ENCODE measurements at places on chromosomes 5 and 9.
A peak's percentile ranks its signal among the peaks of the same experiment; 100 is the strongest.

DNA sequence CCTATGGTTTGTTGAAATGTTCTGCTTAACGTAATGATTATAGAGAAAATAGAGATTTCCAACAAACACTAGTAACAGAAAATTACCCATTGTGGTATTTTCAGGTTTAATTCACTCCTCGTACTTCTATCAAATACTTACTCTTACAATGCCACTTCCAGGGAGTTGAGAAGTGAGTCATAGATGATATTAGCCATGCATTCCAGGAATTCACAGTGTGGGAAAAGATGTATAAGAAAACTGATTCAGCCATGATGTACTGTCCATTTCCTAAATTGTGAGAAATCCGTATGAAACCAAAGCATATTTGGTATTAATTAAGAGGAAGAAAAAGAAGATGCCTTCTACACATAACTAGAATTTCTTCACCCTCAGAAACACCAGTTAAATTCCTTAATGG is 1854.6 kb upstream of the WWC1 start:
- no peak for DNase-seq

DNA sequence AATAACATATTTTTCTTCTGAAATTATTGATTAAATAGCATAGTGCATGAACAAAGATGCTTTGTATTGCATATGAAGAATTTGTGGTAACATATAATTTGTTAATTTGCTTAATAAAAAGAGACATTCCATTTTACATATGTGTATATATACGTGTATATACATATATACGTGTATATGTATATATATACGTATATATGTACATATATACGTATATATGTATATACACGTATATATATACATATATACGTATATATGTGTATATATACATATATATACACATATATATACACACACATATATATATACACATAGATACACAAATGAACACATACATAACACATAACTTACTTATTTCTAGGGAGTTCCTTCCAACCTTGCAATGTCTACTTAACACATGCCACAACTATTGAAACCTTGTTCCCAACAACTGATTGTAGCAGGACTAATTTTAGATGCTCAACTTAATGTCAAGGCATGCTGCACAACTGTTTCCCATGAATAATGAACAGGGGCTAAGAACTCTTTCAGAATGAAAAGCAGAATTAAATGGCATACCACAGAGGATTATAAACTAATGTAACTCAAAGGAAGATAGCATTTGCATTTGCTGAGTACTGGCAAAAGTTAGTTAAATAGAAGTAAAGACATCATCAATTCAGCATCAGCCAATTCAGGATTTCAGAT is 17.4 kb downstream of the KIF24 start:
- no peak for DNase-seq

DNA sequence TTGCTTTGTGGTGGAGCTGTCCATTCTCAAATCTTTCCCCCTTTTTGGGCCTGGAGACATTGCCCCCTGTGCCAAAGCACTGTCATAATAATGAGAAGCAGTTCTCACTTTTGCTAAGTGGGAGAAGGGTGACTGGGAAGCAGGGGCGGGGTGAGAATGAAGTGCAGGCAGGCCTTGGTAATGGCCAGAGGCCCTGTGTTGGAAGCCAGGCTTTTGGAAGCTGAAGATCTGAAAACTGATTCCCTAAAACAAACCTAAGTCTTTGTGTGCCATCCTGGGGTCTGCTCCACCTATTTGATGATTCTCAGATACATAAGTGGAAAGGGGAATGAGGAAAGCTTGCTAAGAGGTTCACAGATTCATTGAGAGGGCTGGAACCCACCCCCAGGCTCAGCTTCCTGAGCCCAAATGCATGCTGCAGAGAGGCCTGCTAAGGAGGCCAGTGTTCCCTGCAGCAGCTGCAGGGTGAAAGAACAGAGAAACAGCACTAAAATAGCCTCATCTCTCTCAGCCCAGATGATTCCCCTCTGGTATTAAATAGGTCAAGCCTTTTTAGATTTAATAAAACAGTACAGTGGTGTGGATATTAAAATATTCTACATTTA is 75.0 kb downstream of the NSG2 start:
- DNase-seq, result no peak

DNA sequence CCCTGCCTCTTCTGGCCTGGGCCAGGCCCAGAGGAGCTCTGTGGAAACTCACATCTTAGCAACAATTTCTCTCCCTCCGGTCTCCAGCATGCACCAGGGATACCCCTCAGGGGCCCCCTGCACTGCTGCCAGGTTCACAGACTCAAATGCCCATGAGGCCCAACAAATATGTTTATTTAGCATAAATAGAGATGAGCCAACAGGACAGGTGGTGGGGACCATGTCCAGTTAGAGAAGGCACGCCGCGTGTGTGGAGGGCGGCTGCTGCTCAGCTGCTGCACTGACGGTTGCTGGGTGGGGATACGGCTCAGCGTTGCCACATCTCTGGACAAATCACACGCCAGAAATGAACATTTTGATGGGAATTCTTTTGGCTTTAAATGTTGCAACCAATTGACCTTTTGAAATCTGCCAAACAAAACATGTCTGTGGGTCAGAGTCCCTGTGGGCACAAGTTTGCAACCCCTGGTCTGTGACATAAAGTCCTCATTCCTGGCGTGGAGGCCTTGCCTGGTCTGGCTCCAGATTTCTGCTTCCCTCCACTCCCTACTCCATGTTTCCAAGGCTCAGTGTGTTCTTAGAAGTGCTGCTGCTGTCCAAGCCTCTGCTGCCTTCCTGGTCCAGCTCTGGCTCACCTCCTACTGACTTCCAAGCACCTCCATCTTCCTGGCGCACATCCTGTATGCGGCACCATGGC is 88.9 kb downstream of the AMBP start:
- no peak for DNase-seq

- DNase-seq, result no peak
Observed at GRCh38 chr9:89352874-89353649, 34.8 kb downstream of the SECISBP2 start.

DNA sequence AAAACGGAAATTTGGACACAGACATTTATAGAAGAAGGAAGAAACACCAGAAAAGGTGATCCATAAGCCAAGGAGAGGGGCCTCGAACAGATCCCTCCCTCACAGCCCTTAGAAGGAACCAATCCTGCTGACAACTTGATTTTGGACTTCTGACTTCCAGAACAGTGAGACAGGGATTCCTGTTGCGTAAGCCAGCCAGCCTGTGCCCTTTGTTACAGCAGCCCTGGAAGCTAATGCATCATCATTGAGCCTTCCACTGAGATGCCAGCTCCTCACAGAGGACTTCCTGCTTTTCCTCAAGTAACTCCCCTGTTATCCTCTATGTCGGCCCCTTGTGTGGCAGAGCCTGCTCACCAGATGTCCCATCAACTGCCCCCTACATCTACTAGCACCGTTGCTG is 94.1 kb downstream of the JMY start:
- no peak for DNase-seq

DNA sequence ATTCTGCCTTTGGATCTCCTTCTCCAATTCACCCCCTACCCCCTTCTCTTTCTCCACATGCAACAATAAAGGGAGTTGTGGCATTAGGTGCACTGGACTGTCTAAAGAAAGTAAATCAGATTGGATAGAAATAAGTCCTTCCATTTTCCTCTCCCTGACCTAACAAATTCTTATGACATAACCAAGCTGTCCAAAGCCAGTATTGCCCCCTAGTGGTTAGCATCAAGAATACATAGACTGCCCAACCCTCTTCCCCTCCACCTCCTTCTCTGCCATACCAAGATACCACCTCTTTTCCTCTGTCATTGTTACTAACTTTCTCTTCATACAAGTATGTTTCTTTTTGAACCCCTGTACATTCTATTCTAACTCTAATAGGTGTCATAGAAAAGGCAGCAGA is 45.7 kb downstream of the PPARGC1B start:
- no peak for DNase-seq

- DNase-seq, result no peak
Observed at GRCh38 chr5:151048526-151048925, 28.1 kb downstream of the GPX3 start.

GRCh38 chr5:42801516-42802166 is 10.1 kb downstream of the SELENOP start:
- no peak for DNase-seq

DNA sequence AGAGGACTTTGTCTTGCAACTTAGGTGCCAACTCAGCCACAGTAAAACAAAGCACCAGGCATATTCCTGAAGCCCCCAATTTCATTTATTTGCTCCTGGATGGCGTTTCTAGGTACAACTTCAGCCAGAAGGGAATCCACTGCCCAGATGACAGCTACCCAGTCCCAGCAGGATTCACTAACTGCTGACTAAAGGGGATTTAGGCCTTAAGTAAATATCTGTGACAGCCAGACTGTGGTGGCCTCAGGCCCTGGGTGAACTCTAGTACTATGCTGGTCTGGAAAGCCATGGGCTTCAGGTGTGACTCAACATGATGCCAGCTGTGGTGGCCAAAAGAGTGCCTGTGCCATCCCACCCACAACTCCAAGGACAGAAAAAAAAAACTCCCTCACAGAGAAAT is 396.1 kb upstream of the CCNG1 start:
- DNase-seq, result no peak

- DNase-seq, result no peak
Observed at GRCh38 chr5:127077366-127077765, 4.1 kb upstream of the C5orf63 start.

GRCh38 chr9:132631280-132631679 is 38.5 kb downstream of the DDX31 start:
- DNase-seq, result no peak

DNA sequence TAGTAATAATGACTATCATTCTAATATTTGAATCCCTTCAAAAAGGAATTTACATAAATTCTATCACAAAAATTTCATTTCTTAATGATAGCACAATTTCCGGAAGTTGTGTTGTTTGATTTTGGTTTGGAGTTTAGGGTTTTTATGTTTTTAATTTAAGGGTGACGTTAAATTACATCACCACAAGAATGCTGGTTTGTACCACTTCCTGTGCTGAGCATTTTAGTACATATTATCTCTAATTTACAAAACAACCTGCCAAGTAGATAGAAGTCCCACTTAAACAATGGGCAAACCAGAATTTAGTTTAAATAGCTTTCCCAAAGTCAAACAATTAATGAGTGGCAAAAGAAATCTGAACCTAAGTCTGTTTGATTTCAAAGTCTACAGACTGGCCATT is 63.4 kb downstream of the DENND1A start:
- no peak for DNase-seq

GRCh38 chr5:134466241-134467069 is 54.8 kb upstream of the CDKN2AIPNL start:
- DNase-seq, result peak; percentile 73

GRCh38 chr5:14036514-14036913 is 92.0 kb upstream of the DNAH5 start:
- no peak for DNase-seq

DNA sequence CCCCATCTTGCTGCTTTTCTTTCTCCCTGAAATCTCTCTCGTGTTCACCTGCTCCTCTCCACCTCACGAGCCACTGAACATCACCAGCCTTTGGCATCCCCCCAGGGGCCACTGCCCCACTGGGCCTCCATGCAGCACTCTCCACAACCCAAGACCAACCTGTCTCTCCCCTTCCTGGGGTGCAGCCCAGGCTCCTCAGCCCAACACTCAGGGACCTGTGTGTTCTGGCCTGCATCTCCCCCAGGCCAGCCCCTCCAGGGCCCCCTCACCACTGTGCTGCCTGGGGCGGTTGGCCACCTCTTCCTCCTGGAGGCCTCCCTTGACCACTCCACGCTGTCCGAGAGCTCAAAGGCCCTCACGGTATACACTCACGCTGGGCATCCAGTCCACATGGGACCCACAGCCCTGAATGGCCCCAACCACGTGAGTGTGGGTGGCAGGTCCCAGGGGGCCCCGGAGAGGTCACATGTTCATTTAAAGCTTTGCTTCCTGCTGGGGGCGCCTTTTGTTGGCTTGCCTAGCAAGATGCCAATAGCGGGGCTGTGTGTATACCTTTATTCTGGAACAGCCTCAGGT is 453 bp upstream of the DOK3 start:
- no peak for DNase-seq

DNA sequence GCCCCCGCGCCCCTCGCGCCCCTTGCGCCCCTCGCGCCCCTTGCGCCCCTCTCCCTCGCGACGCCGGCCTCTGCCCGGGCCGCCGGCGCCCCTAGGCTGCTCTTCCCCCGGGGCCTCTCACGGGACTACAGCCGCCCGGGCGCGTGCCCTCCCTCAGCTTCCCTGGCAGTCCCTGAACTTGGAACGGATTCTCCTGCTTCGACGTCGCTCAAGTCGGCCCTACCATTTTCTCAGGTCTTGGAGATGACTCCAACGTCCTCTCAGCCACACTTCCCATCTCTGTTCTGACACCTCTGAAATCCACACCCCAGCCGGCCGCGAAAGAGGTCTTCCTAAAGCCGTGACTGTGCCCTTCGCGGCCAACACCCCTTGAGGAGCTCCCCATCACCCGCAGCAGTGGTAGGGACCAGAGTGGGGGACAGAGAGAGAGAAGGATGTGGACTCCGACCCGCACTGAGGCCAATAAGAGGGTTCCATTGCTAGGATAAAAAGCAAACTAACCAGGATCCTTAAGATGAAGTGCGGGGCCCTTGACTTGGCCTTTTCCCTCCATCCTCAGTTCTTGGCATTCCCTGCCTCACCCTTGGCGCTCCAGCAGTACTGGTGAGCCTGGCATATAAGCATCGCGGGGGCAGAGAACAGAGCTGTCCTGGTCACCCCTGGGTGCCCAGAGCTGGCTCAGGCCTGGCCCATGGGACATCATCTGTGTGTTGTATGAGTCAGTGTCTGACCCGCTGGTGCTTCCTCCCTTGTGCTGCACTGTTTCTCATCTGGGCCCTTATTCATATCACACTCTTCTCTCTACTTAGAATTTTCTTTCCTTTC is 38.6 kb upstream of the GARNL3 start:
- no peak for DNase-seq

DNA sequence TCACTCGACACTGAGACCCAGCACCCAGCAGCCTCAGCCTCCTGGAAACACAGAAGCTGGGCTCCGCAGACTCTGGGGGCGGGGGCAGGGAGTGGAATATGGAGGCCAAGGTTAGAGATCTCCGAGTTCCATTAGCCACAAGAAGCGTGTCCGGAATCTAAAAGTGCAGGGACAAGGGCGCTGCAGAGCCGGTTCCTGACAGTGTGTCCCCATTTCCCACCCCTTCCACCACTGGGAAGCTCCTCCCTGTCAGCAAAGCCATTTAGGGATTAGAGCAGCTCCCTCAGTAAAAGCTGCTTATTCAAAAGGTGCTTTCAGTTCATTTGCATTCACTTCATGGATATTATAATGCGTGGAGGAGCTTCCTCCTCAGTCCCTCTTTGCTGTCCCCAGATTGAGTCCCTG is 74.1 kb upstream of the HSPA9 start:
- DNase-seq, result no peak

All from amygdala (tissue), 56 donors.